ENCODE measurements at places on chromosomes 7 and 10.
A peak's percentile ranks its signal among the peaks of the same experiment; 100 is the strongest.

DNA sequence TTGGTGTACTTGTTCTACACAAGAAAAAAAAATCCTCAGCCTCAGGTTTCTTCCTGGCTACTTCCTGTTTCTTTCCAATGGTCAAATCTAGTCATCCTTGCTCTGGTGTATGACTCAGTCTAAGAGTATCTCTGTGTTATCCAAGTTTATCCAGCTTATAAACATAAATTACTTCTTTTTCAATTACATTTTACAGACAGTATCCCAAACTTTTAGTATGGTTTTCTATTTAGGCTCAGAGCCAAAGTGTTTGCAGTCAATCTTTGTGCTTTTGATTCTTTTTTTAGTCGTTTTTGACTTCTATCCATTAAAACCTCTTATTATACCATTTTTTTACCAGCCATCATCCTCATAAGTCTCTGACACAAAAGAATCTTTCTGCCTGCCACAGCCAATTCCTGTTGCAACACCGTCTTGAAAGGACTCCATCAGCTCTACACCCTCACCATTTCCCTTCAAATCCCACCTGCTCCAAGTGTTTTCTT lies 294.6 kb downstream of the PTEN start:
- DNase-seq: no peak

DNA sequence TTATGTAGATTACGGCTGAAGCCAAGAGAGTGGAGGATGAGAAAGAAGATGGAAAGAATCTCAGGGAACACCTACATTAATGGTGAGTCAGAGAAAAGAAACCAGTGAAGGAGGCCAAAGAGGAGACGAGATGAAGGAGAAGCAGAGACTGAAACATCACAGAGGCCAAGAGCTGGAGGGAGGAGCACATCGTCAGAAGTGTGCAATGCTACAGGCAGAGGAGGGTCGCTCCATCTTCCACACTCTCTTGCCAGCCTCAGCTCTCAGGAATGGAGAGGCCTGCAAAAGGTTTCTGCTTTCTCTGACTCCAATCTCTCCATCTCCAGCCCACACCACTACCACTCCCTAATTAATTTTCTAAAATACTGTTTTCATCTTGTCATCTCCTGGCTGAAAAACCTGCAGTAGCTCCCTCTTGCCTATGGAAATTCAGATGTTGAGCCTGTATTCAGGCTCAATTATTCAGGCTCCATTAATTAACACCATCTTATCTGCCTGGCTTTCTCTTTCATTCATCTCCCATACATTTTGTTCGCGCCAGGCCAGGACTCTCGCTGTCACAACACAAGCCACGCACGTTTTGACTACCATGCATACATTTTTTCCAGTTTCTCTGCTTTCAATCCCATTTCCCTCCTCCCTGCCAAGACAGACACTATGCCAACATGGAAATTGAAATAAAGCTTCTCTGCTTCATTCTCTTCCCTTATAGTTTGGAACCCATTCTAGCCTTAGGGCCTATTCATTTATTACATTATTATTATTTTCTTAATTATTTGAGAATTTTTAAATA lies 165.8 kb downstream of the INHBA start:
- no peak for DNase-seq

- DNase-seq: peak; percentile 29
Measured at GRCh38 chr10:43044448-43044921, 32.4 kb upstream of the RET start.

- DNase-seq: no peak
Measured at GRCh38 chr7:156019776-156020565, 207.7 kb upstream of the SHH start.

- no peak for DNase-seq
Measured at GRCh38 chr7:36456548-36456947, 66.9 kb downstream of the ANLN start.

DNA sequence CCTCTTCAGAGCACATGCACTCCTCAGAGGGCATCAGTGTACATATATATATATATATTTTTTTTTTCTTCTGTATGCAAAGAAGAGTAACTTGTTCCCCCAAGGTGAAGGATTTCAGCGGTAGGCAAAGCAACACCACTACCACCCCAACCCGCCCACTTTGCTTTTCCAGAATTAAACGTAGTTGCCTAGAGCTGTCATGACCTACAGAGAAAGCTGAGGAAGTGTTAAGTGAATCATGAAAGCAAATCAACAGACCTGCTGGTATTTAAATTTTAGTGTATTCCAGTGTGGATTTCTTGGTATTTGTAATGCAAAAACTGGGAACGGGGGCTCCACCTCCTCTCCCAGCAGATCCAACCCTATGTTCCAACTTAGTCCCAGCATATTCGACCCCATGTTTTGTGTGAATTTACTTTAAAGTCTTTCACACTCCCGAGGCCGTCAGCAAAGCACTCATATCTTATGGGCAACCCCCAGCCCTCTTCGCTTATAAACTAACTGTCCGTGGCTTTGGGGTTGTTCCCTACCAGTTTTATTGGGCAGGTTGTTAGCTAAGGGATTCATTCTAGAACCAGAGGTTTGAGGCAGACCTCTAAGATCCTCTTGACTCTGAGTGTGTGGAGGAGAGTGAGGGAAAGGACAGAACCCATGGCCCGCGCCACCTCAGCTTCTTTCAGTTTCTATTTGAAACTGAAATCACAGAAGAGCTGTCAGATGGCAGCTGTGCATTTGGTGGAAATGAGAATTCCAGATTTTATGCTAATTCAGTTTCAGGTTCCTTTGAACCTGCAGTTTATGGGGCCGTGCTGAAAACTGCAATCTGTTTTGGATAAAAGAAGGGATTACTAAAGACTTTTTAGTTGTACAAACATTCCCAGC lies 450.2 kb upstream of the GALNT17 start:
- DNase-seq: no peak

DNA sequence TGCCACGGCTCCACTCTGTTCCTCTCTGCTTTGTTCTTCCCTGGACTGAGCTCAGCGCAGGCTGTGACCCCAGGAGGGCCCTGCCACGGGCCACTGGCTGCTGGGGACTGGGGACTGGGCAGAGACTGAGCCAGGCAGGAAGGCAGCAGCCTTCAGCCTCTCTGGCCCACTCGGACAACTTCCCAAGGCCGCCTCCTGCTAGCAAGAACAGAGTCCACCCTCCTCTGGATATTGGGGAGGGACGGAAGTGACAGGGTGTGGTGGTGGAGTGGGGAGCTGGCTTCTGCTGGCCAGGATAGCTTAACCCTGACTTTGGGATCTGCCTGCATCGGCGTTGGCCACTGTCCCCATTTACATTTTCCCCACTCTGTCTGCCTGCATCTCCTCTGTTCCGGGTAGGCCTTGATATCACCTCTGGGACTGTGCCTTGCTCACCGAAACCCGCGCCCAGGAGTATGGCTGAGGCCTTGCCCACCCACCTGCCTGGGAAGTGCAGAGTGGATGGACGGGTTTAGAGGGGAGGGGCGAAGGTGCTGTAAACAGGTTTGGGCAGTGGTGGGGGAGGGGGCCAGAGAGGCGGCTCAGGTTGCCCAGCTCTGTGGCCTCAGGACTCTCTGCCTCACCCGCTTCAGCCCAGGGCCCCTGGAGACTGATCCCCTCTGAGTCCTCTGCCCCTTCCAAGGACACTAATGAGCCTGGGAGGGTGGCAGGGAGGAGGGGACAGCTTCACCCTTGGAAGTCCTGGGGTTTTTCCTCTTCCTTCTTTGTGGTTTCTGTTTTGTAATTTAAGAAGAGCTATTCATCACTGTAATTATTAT lies 1.2 kb downstream of the CLDN4 start:
- DNase-seq: no peak

DNA sequence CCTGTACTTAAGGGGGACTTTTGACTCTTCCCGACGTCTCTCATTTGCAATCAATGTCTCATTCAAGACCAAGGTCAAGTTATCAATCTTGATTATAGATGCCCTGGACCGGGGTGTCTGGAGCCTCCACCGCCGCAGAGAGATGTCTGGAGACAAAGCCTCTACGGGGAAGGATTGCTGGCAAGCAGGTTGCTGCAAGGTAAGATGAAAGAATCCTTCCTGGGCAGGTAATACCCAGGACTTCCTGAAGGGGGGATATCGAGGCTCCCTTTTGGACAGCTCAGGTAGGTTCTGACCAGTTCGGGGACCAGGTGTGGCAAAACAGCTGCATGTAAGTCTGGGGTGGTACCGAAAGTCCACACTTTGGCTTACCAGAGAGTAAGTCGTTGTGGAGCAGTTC lies 12.5 kb upstream of the CUX1 start:
- no peak for DNase-seq

GRCh38 chr10:83515001-83515400 lies 624.3 kb upstream of the GHITM start:
- DNase-seq: no peak

- DNase-seq: no peak
Measured at GRCh38 chr10:62133618-62134017, 135.0 kb downstream of the RTKN2 start.

GRCh38 chr10:110724937-110725336 lies 80.8 kb downstream of the RBM20 start:
- DNase-seq: no peak

DNA sequence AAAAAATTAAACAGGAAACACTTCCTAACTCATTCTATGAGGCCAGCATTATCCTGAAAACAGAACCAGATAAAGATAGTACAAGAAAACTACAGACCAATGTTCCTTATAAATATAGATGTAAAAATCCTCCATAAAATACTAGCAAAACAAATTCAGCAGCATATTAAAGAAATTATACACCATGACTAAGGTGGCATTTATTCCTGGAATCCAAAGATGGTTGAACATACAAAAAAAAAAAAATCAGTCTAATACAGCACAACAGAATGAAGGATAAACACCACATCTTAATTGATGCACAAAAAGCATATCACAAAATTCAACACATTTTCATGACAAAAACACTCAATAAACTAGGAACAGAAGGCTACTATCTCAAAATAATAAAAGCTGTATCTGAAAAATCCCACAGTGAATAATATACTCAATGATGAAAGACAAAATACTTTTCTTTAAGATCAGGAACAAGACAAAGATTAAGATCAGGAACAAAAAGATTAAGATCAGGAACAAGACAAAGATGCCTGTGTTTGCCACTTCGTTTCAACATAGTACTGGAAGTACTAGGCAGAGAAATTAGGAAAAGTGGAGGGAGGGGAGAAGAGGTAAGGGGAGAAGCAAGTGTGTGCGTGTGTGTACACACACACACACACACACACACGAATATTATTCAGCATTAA lies 95.6 kb downstream of the SNX13 start:
- DNase-seq: no peak

- DNase-seq: no peak
Measured at GRCh38 chr10:119455609-119456434, 86.7 kb downstream of the RGS10 start.

GRCh38 chr7:30080818-30081217 lies 52.6 kb downstream of the PLEKHA8 start:
- DNase-seq: no peak

GRCh38 chr7:71384094-71384493 lies 252.2 kb downstream of the GALNT17 start:
- DNase-seq: peak; percentile 18

DNA sequence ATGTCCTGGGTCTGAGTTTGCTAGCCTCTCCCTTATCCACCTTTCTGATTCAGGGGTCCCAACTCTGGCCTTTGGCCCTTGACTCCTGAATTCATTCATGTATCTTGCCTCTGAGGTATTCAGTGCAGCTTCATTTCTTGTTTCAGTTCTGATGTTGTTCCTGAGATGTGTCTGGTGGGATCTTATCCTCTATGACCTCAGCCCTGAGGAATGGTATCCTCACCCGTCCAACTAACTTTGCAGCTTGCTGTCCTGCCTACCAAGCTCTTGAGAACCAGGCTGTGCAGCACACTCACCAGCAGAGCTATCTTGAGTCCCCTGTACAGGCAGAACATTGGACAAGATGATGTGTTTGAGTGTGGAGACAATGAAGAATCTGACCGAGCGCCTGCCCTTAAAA lies 13.8 kb downstream of the SUFU start:
- no peak for DNase-seq

- no peak for DNase-seq
Measured at GRCh38 chr10:18158773-18159265, 18.6 kb downstream of the CACNB2 start.

- DNase-seq: no peak
Measured at GRCh38 chr10:3750006-3750816, 34.8 kb downstream of the KLF6 start.

DNA sequence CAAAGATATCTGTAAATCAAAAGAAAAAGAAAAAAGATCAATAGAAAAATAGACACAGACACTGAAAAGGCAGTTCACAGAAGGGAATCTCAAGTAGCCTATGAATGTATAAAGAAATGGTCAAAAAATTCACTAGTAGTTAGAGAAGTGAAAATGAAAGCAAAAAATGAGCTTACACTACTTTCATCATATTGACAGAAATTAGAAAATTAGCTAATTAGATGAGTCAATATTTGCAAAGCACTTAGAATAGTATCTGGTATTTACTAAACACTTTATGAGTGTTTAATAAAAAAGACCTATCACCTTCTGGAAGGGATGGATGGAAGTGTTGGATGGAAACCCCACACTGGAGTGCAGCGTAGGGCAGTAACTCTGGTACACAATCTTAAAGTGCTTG lies 1.7 kb upstream of the CFAP58 start:
- DNase-seq: no peak

DNA sequence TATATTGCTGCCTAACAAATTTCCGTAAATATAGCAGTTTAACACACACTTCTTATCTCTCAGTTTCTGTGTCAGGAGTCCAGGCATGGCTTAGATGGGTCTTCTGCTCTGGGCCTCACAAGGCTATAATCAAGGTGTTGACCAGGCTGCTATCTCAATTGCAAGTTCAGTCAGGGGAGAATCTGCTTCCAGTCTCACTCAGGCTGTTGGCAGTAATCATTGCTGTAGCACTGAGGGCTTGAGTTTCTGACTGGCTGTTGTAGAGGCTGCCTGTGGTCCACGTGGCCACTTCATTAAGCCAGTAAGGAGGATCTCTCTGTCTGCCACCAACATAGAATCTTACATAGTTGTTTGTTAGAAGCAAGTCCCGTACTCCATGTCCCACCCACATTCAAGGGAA lies 138.4 kb downstream of the ST7 start:
- DNase-seq: no peak

- DNase-seq: no peak
Measured at GRCh38 chr7:81902536-81902935, 132.7 kb upstream of the HGF start.

DNA sequence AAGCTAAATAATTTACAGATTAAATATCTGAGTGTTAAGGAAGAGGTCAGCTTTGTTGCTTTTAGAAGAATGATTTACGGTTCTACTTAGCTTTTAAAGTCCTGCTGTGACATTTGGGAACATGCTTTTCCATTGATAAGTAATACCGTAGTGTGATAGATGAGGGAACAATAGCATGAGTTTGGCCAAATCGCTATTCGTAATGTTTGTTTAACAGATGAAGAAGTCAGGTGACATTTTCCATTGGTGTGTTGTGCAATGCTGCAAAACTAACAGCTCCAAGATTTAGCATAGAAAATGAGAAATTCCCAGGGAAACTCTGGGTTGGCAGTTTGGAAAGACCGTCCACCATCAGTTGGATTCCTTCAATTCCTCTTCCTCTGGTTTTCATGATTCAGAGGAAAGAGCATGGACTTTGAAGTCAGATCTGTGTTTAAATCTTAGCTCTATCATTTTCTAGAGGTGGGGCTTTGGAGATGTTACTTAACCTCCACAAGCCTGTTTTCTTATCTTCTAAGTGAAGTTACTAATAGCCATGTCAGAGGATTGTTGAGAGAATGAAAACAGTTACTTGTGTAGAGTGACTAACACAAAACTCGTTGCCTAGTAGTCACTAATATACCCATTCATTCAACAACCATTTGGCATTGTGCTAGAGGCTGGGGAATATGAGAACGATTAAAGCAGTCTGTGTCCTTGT lies 140.4 kb upstream of the BMPER start:
- no peak for DNase-seq
